ENCODE measurements at places on chromosomes 6 and 20.

- peak; percentile 27 for DNase-seq
These were observed 1.8 kb downstream of the EPB41L2 start for GRCh38 chr6:131061041-131061750.

GRCh38 chr20:1429143-1429728, 36.4 kb upstream of the FKBP1A start:
- no peak for DNase-seq

DNA sequence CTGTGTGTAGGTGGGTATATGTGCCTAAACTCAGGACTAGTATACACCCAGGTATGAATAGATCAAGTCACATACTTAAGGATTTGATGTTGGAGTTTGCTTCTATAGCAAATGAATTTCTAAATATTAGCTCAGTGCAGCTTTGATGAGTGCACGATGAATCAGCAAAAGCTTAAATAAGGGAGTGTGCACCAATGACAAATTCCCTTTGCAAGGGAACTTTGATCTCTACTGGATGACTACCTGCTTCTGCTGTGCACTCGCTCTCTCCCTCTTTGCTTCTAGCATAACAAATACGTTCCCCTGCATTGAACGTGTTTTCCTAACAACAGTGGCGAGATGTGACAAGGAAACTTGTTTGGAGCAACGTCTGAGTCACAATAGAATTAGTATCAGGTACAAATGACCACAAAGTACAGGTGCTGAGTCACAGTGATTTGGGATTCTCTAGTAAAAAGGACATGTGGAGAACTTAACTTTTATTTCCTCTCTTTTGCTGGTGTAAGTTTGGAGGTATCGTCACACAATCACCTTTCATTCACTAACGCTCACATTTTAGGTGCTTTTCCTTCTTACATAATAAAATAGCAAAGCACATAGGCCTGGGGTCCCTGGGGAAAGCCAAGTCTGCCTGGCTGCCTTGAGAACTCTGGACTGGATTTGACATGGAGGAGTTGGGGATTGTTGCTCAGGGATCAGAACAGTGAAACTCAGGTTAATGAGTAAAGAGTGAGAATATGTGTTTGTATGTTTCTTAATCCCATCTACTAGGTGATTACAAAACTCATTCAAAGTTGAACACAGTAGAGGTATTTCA, 49.7 kb downstream of the KLHL31 start:
- DNase-seq = no peak

GRCh38 chr6:75460681-75461080, 32.9 kb downstream of the FILIP1 start:
- DNase-seq = no peak

DNA sequence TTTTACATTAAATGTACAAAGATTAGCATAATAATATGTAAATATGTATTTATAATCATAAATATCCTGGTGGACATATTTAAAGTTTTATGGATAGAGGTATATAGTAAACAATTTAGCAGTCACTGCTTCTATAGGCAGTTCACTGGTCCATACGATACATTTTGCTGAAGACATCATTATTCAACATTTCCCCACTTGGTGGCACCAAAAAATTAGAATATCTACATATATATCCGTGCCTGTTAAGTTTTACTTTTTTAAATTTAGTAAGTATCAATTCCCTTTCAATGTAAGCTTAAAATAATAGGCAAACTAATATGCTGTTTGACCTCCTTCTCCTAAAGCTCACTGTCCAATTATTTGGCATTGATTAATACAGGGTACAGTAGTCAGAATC, 64.2 kb downstream of the LMBRD1 start:
- DNase-seq = no peak

GRCh38 chr20:22008456-22008855, 303.0 kb downstream of the PAX1 start:
- DNase-seq = no peak

DNA sequence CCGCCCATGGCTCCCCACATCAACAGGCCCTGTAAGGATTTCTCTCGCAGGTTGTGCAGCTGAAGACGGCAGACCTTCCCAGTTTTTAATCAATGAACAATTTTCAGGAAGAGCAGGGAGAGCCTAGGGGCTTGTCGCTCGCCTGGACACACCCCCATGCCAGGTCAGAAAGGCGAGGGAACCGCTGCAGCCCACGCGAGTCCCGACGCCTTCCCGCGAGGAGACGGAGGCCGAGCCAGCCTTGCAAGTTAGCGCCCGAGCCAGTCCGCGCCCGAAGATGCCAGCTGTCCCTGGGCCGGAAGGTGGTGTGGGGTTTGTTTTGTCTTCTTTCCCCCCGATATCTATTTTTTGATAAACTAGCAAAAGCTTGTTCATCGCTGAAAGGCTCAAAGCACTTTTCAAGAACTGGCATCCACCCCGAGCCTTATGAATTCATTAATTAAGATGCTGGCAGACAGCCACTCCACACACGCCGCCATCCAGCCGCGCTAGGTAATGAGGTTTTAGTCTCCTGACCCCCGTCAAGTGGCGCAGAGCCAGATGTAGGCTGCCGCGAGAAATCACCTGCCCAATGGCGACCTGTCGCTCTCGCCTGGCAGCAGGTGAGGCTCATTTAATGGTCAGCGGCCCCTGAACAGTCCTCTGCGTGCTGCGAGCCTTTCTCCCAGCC, 6.6 kb downstream of the CCDC167 start:
- DNase-seq = no peak

- peak; percentile 53 for DNase-seq
These were observed 53.9 kb upstream of the TAGAP start for GRCh38 chr6:159098636-159099106.

DNA sequence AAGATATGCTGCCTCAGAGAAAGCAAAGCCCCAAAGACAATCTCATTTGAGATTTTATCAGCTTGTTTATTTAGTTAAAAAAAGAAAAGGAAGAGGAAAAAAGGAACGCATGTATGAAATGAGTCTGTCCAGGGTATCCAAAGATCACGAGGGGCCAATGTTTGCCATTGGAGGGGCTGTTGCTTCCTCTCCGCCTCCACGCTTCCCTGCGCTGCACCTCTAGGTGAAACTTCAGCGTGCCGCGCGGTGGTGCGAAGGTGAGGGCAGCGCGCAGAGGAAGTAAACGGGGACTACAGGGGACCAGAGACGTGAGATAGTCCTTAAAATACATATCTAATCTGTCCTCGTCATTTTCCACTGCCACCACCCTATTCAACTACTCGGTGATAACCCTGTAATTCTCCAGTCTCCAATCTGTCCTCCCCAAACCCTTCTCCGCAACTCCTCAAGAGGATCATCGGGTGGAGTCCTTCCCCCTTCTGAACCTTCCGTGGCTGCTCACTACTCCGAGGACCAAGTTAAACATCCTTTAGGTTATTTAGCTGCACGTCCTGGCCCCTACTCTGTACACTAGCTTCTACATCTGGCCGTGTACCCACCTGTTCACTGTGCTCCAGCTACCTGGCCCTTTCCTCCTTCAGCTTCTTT, 1.1 kb upstream of the DCBLD1 start:
- DNase-seq = peak; percentile 20

DNA sequence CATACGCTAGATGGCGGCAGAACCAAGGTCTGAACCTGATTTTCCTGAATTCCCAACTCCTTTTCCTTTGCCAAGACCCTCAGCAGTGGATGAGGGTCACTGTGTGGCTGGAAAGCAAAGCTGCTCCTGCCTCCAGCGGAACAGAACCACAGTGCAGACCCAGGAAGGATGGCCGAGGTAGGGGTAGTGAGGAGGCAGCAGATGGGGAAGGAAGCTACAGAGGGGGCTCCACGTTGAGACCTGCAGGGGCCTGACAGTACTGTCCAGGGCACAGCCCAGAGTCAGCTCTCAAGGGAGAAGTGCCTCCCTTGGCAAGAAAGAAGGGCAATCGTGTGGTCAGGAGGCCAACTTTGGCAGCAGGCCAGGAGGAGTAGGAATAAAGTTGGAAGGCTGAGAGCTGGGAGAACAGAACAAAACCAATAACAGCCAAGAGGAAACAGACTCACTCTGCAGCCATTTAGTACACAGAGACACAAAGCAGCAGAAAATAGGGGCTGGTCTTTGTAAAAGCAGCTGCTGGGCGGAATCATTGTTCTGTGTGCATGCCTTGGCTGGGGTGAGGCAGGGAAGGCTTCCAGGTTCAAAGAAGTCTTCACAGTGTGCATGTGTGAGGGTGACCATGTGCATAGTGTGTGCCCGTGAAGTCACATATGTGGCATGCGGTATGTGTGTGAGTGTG, 3.1 kb downstream of the GABRR2 start:
- DNase-seq = peak; percentile 68

DNA sequence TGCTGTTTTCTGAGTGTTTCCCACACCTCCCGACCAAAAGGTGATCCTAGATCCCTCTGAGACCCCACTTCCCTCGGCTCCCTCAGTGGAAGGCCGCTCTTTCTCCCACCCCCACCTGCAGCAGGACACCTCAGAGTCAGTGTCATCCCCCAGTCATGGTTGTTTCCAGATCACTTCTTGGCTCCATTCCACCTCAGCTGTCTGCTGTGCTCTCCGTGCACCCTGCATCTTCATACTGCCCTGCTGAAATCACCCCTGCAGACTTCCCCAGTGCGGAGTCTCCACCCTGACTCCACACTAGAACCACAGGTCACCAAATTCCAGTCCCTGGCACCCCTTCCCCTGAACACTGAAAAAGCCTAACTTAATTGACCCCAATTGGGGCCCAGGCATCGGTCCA, 255.1 kb upstream of the CDYL start:
- no peak for DNase-seq

DNA sequence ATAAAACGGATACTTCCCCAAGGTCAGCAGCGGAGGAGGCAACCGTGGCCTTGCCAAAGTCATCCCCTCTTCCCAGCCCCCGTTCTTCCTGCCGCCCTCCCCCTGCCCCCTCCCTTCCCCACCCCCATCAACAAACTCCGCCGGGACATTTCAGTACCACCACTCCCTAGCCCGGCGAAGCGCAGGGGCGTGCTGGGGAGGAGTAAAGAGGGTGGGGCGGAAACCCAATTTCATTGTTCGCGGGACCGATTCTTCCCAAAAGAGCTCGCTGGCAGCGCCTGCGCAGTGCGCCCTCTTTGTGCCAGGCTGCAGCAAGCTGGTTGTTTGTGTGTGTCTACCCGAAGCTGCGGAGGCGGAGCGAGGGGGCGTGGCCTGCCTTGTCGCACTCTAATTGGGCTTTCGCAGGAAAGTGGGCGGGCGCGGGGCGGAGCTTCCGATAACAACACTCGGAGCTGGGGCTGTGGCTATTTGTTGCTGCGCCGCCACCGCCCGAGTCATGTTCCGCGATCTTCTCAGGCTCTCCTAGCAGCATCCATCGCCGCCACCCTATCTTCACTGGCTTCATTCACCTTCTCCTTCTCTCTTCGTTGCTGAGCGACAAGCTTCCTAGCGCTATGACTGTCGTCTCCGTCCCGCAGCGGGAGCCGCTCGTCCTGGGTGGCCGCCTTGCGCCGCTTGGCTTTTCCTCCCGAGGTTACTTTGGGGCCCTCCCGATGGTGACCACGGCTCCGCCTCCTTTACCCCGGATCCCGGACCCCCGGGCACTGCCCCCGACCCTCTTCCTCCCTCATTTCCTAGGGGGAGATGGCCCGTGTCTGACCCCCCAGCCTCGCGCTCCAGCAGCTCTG, at the start of gene PNRC1:
Gene PNRC1, plus strand, starts transcription at position 471 of the 848 bp plus-strand sequence. Its CDS starts 144 bp downstream, at position 615.
- peak; percentile 98 for DNase-seq

DNA sequence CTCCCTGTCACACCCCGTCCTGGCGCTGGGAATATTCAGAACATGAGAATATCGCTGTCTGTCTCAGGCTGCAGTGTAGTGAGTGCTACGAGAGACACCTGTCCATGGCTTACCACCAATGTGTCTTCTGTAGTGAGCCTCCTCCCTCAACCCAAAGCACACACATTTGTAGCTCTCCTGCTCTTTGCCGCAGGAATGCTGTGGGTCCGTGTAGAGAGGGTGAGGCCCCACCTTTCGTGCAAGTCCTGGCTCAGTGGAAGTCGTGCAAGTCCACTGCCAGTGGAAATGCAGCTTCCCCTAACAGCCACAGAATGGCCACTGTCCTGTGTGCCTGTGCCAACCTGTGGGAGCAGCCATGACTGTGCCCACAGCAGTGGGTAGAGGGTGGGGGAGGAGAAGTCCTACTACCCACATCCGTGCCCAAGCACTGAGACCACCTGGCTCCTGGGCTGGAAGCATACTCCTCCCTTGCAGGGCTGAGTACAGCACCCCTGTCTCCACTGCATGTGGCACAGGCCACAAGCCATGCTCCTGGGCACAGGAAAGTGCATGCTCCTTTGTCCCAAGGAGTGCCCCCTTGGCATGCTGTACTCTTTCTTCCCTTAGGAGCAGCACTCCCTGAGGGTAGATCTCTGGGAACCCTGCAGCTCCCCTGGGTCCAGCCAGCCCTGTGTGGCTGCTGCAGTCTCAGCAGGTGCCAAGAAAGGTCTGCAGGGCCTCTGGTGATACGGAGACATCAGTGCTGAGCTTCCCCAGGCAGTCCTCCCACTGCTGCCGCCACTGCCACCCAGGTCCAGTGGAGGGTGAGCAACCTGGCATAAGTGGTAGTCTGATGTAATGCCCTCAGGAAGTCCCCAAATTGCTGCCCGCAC, 28.0 kb downstream of the IGF2R start:
- no peak for DNase-seq

DNA sequence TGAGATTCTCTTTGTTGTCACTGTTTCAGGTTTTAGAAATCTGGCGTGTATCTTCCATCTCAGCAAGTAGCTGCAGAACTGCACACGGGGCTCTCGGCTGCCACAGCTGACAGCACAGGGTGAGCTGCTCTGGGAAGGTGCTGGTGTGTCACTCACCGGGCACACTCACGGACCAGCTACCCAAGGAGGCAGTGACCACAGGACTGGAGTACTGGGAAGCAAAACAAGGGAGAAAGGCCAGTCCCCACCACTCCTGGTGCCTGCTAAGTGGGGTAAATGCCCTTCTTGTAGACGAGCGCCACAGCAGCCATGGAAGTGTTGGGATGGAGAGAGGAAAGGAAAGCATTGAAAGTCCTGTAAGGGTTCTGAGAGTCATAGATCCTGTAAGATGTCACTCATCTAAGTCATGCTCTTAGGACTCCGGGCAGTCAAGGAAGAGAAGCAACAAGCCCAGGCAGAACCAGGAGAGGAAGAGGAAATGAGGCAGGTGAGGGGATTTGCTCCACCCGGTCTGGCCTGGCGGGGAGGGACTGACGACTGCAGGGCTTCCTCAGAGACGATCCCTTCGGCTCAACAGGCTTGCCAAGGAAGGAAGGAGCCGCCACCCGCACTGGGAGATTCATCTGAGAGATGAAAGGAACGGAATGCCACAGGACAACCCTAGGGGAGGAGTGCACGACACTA, 48.1 kb downstream of the PRDM1 start:
- no peak for DNase-seq

DNA sequence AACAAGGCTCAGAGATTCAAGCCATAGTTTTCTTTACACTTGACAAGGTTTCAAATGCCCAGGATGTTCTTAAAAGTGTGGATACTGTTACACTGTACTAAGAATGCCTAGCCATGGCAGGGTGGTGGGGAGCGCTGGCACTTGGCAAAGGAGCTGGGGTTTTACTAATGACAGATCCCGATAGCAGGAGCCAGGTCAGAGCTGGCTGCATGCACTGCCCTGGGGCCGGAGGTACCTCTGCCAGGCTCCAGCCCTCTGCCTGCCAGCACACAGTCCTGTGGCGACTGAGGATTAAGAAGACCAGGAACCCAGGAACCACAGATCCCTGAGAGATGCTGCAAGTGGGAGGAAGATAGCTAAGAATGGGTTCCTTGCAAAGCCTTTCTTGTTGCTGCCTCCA, 260.3 kb downstream of the ALDH8A1 start:
- no peak for DNase-seq
